Liver (tissue), 10 donors: ENCODE measurements at places on chromosomes 12 and 14. TPM values are rescaled to one million over a fixed set of nuclear protein-coding genes. Genes with fewer than 3 reads are reported as not detected.

The NEUROD4 gene
- total RNA-seq: not detected

DNA sequence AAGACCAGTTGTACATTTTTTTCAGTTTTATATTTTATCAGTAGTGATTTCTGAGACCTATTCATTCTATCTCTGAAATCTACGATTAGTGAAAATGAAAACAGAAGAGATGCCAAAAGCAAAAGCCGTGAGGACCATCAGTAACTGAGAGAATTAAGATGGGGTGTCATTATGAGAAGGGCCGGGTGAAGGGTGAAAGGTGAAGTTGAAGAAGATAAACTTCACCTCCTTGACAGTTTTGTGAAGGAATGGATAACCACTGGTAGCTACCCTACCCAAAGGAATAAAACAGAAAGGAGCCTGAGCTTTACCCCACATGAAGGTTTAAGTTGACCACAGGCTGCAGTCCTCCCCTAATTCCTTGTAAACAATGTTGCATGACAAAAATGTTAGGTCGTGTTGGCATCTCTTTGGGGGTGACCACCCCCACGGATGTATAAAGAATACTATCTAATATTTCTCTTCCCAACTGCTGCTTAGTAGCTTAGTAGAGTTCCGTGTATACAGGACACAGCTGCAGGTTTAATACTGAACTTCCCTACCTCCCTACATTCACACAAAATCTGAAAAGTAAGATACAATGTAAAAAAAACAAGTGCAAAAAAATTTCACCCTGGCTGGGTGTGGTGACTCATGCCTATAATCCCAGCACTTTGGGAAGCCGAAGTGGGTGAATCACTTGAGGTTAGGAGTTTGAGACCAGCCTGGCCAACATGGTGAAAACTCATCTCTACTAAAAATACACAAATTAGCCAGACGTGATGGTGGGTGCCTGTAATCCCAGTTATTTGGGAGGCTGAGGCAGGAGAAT is 23.9 kb downstream of the GPR19 start:
- H3K36me3 ChIP-seq: no peaks in the 10 kb centered on the region
- no peak overlapping the region for H3K4me3 ChIP-seq
- no peaks in the 10 kb centered on the region for H3K27me3 ChIP-seq
- no peak for DNase-seq
- H3K27ac ChIP-seq: no peak overlapping the region

The KRT2 gene
- total RNA-seq: not detected

DNA sequence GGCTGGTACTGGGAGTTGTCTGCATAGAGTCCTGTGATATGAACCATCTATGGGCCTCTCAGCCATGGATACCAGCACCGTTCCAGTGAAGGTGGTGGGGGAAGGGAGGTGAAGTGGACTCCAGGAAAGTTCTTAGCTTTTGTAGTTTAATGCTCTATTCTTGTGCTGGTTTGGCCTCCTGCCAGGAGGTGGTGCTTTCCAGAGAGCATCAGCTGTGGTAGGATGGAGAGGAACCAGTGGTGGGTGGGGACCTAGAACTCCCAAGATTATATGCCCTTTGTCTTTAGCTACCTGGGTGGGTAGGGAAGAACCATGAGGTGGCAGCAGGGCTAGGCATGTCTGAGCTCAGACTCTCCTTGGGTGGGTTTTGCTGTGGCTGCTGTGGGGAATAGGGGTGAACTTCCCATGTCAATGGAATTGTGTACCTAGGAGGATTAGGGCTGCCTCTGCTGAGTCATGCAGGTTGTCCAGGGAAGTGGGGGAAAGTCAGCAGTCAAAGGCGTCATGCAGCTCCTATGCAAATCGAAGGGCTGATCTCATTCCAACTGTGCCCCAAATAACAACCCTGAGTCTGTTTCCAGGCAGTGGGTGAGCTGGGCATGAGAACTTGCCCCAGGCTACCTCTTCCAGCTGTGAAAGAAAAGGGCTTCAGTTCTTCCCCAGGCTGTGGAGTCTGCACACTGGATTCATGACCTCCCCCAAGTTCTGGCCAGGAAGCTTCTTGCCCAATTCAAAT is 14.2 kb downstream of the GZMH start:
- H3K4me1 ChIP-seq: no peaks in the 10 kb centered on the region
- no peak overlapping the region for H3K4me3 ChIP-seq
- no peaks in the 10 kb centered on the region for H3K27me3 ChIP-seq
- H3K36me3 ChIP-seq: no peaks in the 10 kb centered on the region

The SLC38A2 gene
- 472 TPM for total RNA-seq

DNA sequence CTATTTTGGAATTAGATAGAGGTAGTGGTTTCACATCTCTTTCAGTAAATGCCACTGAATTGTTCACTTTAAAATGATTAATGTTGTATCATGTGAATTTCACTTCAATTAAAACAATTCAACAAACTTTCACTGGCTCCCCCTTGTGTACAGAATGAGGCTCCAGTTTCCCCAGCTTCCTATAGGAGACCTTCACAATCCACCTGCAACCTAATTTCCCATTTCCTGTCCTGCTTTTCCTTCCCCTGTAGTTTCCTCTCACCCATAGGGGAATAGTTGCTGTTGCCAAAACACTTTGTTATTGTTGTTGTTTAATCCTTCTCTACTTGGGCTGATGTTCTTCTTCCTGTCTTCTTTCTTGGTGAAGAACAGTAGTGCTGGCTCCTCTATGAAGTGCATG is 59.8 kb downstream of the NPAS3 start:
- no peaks in the 10 kb centered on the region for H3K27me3 ChIP-seq
- no peak overlapping the region for H3K4me3 ChIP-seq
- no peaks in the 10 kb centered on the region for H3K4me1 ChIP-seq
- no peaks in the 10 kb centered on the region for H3K36me3 ChIP-seq

The CACNA2D4 gene
- total RNA-seq: 1.5 TPM

- H3K4me1 ChIP-seq: no peaks in the 10 kb centered on the region
- DNase-seq: no peak
Observed at GRCh38 chr12:5884285-5884684, 60.8 kb downstream of the ANO2 start.

DNA sequence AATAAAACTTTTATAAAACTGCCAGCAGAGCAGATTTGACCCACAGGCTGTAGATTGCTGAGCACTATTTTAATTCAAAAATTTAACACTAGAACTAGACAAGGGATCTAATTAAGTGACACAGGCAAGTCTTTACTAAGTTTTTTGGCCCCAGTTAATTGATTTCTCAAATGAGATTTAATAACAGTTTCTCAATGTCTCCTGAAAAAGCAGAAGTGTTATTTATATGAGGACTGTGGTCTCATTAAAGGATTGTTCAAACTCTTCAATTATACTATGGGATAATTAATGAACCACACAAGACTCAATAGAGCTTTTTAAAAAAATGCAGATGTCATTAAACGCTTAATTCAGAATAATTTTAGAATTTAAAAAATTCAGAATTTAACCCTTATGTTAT is 1.9 kb downstream of the HEATR5A start:
- DNase-seq: no peak
- H3K27me3 ChIP-seq: no peaks in the 10 kb centered on the region
- no peaks in the 10 kb centered on the region for H3K36me3 ChIP-seq
- no peak overlapping the region for H3K4me3 ChIP-seq
- peaks cover 5% of the 10 kb centered on the region for H3K4me1 ChIP-seq

The CCDC177 gene
- not detected for total RNA-seq
